ENCODE measurements at places on chromosomes 5 and 9.

- no peak for DNase-seq
These were observed 220.5 kb downstream of the FBXL7 start for GRCh38 chr5:15720515-15720914.

GRCh38 chr5:125291447-125291846 lies 545.0 kb upstream of the ZNF608 start:
- no peak for DNase-seq

- DNase-seq, result no peak
These were observed 18.9 kb upstream of the GPX8 start for GRCh38 chr5:55140908-55141665.

DNA sequence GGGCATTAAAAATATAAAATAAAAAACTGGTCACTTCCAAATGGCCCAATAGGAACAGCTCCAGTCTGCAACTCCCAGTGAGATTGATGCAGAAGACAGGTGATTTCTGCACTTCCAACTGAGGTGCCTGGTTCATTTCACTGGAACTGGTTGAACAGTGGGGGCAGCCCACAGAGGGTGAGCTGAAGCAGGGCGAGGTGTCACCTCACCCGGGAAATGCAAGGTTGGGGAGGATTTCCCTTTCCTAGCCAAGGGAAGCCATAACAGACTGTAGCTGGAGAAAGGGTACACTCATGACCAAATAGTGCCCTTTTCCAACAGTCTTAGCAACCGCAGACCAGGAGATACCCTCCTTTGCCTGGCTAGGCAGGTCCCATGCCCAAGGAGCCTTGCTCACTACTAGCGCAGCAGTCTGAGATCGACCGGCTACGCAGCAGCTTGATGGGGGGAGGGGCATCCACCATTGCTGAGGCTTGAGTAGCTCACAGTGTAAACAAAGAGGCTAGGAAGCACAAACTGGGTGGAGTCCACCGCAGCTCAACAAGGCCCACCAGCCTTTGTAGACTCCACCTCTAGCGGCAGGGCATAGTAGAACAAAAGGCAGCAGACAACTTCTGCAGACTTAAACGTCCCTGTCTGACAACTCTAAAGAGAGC lies 12.7 kb downstream of the RLN1 start:
- DNase-seq, result no peak
